ENCODE measurements at places on chromosomes 2 and 18.

DNA sequence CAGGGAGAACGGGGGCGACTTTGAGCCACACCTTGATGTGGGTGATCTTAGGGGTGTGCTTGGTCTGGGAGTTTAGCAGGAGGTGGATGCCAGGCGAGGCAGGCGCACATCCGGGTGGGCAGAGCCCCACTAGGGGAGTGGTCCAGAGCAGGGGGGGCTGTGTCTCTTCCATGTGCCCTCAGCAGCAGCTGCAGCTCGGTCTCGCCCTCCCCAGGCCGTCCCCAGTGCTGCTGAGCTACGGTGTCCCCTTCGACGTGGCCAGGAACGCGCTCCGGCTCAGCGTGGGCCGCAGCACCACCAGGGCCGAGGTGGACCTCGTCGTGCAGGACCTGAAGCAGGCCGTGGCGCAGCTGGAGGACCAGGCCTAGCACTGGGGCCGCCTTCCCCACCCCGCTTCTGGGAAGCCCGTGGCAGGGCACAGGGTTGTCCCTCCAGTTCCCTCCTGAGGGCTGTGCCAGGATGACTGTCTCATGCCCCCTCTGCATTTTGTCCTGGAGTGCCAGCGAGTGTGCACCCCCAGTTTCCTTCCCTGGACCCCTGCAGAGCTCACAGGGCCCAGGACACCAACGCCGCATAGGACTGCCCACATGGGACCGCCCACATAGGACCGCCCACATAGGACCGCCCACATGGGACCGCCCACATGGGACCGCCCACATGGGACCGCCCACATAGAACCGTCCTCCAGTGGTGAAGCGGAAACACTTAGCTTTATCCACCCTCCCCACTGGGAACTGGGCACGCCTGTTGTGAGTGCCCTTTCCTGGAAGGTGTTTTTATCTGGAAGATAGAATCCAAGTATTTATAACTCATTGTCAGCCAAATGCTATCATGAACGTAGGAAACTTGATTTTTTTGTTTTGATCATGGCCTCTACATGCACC is 1.9 kb upstream of the ESPNL start:
- no peak for DNase-seq

DNA sequence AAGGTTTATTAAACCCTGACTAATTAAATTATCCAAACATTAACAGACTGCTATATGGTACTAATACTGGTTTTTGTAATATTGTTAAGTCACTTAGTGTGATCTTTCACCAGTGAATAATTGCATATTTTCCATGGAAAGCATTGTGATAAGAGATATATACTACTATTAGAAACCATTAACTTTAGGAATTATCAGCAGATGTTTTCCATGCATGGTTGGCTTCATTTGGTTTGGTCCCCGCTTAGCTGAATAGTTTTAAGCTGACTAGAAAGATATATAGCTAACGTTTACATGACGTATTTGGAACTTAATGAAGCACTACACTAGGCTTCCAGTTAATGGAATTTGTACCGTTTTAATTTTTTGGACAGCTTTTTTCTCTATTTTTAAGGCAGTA is 37.9 kb downstream of the LCLAT1 start:
- no peak for DNase-seq

DNA sequence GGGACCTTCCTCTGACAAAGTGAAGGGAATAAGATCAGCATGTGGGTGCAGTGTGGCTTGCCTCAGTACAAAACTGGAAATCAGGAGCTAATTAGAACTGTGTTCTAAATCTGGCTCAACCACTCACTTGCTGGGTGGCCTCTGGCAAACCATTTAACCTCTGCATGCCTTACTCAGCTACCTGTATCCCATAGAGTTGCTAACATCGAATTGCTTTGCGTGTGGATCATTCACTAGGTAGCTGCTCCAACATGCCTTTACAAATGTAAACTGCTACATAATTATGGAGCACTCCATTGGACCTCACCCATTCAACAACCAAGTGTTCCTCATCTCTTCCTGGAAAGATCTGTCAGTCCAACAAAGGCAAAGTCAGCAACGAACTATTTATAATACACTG is 19.0 kb downstream of the PLEKHM3 start:
- no peak for DNase-seq

DNA sequence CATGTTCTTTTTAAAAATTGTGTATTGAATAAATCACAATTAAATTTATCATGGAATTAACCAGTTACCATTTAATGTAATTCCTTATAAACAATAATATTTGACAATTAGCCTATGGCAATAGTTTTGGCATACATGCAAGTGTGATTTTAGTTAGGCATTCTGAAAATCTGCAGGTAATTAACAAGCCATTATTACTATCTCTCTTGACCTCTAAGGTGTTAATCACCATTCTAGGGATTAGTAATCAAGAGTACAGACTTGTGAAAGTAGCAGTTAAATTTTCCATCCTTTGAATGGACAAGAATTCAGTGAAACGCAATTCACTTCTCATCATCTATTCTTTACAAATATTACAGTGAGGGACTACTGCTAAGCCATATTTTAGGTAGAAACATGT is 127.7 kb upstream of the CHST9 start:
- DNase-seq = no peak

DNA sequence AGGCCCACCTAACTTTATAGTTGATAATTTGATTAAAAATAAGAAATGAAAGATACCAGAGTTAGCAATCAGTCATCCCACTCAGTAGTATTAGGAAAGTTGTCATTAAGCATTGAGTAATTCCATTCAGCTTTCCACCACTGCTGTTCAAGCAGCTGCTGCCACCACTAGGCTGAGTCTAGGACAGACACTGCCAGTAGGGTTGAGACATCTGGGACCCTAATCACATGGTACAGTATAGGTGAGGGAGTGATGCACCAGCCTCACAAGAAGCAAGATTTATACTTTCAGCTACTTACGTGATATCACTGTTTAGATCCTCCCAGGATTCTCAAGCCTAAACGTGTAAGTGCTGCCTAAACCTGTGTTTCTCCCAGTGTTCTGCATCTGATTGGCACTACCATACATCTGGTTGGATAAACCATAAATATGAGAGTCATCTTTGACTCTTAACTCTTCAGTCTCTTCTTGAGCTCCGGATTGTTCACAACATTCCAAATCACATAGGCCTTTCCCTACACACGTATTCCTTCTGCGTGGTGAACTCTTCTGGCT is 3.2 kb downstream of the UBXN4 start:
- DNase-seq = no peak

DNA sequence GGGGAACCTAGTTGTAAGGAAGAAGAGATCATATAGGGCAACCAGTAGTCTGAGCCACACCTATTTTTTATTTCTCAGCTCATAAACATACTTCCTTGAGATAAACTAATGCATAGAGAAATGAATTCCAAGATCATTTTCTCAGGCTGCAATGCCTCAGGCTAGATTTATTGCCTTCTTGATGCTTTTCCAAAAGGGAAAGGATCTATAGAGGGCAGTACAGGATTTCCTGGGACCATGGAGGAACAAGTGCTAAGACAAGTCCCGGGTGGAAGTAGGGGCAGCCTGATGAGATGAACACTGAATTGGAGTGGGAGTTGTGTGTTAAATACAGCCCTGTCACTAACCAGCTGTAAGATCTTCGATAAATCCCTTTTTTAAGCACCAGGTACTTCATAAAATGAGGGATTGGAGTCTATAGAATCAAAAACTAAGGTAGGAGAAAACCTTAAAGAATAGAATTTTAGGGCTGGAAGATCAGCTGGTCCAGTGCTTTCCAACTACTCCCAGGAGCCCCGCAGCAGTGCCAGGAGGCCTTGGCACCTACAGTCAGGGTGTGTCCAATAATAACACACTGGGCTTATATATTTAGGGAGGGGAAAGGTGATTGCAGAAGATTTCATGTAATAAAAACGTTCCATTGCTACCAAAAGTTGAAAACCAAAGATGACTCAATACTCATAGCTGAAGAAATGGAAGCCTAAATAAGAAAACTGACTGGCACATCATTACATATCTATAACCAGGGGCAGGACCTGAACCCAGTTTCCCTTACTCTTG is 58.1 kb downstream of the SERTAD2 start:
- DNase-seq = no peak
